Astrocyte of the cerebellum (primary cell): ENCODE measurements at places on chromosomes 7 and 10.

GRCh38 chr10:42876476-42876875 lies 93.9 kb downstream of the BMS1 start:
- DNase-seq, result no peak

DNA sequence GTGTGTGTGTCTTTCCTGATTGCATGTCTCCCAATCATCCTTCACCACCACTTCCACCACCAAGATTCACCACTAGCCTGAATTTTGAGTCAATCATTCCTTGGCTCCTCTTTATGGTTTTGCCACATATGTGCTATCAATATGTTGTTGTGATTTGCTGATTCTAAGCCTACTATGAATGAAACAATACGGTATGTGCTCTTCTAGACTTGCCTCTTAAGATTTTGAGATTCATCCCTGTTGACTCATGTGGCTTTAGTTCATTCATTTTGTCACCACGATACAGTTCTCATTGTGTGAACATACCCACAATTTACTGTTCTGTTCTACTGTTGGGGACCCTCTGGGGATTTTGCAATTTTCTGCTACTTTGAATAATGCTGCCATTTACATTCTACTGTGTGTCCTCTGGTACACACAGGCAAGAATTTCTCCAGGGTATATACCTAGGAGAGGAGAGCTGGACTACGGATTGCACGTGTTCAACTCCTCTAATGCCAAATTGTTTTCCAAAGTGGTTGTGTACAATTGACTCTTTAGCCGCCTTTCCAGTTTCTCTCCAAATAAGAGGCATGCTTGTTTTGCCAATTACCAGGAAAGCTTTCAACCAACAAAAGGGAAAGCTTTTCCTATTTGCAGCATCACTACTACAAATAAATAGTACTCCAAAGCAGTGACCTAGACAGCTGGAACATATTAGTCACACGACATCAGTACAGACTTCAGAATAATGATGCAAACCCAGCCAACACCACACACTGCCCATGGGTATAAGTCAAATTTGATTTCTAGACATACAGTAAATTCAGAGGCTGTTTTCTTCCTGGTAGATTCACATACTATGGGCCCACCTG lies 30.0 kb downstream of the SGMS1 start:
- DNase-seq, result peak; percentile 81

GRCh38 chr7:29955075-29955792 lies 34.4 kb downstream of the SCRN1 start:
- no peak for DNase-seq

DNA sequence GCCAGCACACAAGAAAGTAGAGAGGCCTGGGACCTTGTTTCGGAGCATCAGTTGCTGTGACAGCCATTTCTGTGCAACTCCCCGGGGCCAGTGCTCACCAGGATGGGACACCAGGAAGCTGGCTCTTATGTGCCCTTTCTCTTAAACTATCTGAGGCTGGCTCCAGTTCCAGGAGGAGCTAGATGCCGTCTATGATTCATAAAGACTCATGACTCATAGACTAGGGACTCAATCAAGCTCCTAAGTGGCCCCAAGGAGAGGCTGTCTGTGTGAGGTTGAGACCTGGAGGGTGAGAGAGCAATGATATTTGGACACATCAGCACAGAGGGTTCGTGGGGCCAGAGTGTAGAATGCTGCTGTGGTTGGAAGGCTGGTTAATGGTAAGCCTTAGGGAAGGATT lies 580.1 kb downstream of the CCSER2 start:
- no peak for DNase-seq

GRCh38 chr10:7458556-7458955 lies 47.7 kb upstream of the SFMBT2 start:
- DNase-seq, result no peak

DNA sequence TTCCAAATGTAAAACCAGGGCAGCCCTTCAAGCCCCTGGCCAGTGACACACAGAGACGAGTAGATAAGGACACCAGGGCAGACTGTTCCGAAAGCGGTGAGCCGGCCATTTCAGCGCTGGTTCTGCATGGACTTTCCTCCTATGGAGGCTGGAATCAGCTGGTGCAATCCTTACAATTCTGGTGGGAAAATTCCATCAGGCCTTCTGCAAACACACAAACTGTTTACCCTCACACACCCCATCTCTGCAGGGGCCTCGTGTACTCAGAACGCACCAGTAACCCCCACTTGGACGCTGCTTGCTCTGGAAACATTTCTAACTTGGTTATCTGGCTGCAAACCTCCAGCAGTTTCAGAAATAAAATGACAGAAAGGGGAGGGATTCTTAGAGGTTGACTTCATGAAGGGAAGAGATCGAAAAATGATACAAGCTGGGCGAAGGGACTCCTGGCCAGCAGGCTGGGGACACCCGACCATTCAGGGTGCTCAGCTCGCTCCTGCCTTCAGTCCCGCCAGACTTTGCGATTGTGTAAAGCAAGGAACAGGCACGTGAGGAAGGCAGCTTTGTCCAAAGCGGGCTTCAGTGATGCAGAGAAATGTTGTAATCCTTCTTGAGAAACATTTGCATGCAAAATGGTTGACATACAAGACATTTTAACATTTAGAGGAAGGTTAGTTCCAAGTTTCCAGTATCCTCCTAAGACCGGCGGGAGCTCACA lies 19.7 kb upstream of the SHH start:
- DNase-seq, result no peak

- DNase-seq, result no peak
These were observed 29.9 kb upstream of the HBP1 start for GRCh38 chr7:107138696-107139420.

GRCh38 chr10:12579954-12580858 lies 230.9 kb downstream of the CAMK1D start:
- DNase-seq, result no peak

GRCh38 chr7:95424716-95425115 lies 10.1 kb downstream of the PON2 start:
- DNase-seq, result no peak

DNA sequence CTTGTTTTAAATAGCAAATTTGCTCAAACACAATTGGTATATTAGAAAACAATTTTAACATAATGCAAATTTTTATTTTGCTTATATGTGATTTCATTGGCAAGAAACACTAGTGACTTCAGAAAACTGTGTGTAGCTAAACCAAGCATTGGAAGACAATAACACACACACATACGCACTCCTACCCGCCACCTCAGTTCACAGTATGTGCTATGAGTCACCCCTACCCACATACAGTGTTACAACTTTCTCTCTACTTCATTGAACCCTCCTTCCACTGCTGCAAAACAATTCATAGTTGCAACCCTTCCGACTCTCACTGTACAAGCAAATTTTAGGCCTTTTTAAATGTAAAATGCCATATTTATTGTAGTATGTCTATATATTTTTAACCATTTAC lies 119.9 kb upstream of the THSD7A start:
- no peak for DNase-seq

GRCh38 chr10:77289790-77290189 lies 347.8 kb downstream of the KCNMA1 start:
- no peak for DNase-seq

DNA sequence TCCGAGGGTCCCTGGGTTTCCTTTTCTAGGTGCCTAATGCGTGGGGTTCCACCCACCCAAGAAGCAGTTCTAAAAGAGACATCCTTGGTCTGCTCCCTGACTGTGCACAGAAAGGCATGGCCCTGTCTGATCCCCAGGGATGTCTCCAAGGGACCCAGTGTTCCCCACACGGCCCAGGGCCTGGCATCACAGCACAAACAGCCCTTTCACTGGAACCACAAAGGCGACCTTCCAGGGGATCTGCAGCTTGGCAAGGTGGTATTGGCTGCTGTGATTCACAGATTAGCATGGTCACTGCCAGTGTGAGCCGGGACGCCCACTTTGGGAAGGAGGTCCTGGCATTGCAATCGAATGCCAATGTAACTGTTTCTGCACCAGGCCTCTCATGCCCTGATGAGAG lies 6.4 kb downstream of the KCNMA1 start:
- DNase-seq, result no peak

GRCh38 chr7:135759532-135759931 lies 10.9 kb upstream of the FAM180A start:
- no peak for DNase-seq

- no peak for DNase-seq
These were observed 59.9 kb downstream of the PWWP2B start for GRCh38 chr10:132456881-132457280.

- DNase-seq, result no peak
These were observed 22.0 kb downstream of the DENND10 start for GRCh38 chr10:119125942-119126341.

DNA sequence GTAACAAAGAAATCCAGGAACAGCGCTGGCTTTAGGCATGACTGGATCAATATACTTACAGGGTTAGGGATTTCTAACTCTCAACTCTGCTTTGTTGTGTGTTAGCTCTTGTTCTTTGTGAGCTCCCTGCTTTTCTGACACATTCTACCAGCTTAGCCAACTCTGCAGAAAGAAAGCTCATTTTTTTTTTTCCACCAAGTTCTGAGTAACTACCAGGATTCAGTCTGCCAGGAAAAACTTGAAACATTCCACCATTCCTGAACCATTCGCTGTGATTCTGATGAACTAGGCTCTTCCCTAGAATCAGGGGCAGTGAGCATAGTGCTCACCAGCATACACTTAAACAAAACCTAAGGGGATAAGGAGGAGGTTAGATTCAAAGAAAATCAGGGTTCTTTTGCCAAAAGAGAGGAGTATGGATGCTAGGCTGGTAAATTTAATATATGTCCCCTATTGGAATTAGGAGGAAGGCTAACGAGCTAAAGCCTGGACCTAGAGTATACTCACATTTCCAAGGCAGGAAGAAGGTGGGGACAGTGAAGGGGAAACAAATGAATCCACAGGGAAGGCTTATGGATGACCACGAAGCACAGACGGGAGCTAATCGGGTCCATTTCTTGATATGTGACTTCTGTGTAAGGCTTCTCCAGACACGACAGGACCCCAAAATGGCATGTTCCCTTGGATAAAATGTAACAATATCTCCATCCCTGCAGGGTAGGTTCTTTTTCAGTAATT lies 183.4 kb downstream of the PRKG1 start:
- DNase-seq, result no peak

- DNase-seq, result no peak
These were observed 19.2 kb upstream of the TTYH3 start for GRCh38 chr7:2612445-2613097.

DNA sequence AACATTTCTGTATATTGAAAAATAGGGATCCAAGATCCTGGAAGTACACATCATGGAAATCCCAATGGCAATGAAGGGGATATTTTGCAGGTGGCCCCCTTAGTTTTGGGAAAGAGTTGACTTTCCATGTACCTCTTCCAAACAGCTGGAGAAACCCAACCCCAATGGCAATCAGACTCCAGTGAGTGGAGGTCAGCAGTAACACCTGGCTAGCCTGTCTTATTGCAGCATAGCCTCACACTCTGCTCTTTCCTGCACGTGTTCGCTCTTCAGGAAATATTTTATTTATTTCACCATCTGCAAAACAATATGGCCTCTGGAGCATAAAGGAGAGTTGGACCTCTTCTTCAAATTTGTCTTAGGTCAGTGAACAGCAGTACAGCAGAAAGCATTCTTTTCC lies 340.0 kb upstream of the NRP1 start:
- DNase-seq, result no peak

DNA sequence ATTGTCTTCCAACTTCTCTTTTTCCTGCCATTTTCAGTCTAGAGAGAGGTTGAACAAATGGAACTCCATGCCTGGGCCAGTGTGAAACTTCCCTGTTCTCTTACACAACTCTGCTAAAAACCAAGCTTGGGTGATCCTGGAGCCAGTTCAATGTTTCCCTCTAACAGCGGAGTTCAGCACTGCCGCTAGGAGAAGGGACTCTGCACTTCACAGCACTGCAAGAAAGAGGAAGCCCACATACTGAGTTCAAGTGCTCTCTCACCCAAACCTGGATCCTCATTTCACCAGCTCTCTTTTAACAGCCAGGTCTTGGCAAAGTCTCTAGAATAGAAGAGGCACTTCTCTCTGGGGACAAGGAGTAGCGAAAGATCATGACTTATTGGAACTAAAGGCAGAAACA lies 18.8 kb downstream of the FOXI2 start:
- DNase-seq, result no peak

GRCh38 chr10:78726171-78726570 lies 342.6 kb upstream of the ZMIZ1 start:
- DNase-seq, result no peak

- DNase-seq, result no peak
These were observed 254.6 kb downstream of the TNS3 start for GRCh38 chr7:47327346-47327697.

- DNase-seq, result no peak
These were observed 131.8 kb upstream of the HABP2 start for GRCh38 chr10:113420733-113421675.

GRCh38 chr10:128047351-128047750 lies 78.9 kb downstream of the MKI67 start:
- DNase-seq, result no peak

DNA sequence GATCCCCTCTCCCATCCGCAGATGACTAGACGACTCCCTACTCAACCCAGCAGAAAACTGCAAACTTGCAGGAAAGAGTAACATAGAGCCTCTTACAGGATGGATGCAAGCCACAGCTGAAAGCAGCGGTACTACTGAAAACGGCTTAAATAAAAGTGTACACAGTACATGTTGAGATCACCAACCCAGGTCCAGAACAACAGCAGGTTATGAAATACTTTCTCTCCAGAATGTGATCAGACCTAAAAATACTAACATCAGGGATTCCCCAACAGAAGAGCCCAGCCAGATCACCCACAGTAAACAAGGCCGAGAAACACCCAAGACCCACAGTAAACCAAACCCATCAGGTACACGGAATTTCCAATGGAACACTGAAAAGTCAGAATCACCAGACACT lies 13.2 kb downstream of the ATE1 start:
- no peak for DNase-seq

DNA sequence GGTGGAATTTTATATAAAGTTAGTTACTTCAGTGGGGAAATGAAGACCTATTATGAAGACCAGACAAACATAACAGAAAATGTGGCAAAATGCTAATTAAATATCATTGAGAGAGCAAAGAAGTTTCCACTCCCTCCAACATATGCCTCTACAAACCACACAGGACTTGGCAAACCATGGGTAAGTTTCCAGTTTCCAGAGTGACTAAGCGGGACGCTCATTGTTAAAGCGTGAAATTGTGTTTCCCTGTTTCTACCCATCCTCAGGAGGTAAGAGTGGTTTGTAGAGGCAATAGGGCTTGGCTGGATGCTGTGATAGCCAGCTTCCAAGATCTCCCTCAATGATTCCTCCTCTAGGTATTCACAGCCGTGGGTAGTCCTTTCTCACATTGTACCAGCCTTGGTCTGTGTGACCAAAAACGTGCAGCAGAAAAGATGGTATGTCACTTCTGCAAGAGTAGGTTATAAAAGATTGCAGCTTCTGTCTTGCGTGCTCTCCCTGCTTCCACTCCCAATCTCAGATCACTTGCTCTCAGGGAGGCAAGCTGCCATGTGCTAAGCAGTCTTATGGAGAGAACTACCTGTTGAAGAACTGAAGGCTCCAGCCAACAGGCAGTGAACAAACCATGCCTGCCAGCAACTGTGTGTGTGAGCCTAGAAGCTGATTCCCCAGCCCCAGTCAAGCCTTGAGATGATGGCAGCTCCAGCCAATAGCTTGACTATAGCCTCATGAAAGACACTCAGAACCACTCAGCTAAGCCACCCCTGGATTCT lies 35.7 kb downstream of the CBX3 start:
- DNase-seq, result peak; percentile 22
